ENCODE measurements at places on chromosomes 2 and 18.

DNA sequence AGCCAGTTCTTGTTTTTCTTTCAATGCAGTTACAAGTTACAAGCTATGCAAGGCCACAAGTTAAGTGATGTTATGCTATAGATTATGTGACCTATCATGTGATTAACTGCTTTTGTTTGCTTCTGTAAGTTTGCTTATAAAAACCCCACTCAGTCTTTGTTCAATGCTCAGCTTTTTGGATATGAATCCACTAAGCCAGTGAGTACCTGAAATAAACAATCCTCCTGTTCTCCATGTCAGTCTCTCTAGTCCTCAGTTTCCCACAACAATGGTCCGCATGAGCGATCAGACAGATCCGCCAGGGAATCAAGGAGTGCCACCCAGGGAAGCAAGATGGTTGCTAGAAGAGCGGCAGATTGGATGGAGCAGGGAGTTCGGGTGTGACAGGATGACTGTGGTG lies 30.7 kb upstream of the ZNF236 start:
- no peak for DNase-seq

- no peak for DNase-seq
Measured at GRCh38 chr2:161088658-161089350, 71.4 kb upstream of the TANK start.

DNA sequence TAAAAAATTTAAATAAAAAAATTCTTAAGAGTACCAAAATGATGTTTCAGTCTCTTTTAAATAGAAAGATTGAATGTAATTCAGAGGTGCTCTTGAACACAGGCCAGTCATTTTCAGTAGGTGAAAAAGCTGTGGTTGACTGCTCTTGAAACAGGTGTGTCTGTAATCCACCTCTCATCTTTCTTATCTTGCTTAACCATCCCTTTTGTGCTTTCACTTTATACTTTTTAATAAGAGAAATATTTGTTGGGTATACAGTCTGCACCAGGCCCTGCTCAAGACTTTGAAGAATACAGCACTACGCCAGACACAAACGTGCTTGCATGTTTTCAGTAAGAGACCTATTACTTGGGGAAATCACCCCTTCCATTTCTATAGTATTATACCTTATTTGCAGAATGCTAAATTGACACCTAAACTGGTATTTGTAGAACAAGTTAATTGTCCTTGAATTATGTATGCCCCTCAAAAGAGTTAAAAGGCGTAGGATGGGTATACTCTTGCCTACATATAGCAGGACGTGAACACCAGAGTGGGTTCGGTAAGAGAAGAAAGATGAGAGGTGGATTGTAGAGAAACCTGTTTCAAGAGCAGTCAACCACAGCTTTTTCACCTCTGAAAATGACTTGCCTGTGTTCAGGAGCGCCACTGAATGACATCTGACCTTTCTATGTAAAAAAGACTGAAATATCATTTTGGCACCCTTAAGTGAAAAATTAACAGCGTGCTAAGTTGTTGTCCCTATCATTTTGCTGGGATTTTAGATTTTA lies 4.0 kb upstream of the RTN4 start:
- DNase-seq: no peak

- DNase-seq: no peak
Measured at GRCh38 chr2:29718076-29718686, 203.2 kb downstream of the ALK start.

- no peak for DNase-seq
Measured at GRCh38 chr2:211930331-211930730, 608.3 kb downstream of the ERBB4 start.

DNA sequence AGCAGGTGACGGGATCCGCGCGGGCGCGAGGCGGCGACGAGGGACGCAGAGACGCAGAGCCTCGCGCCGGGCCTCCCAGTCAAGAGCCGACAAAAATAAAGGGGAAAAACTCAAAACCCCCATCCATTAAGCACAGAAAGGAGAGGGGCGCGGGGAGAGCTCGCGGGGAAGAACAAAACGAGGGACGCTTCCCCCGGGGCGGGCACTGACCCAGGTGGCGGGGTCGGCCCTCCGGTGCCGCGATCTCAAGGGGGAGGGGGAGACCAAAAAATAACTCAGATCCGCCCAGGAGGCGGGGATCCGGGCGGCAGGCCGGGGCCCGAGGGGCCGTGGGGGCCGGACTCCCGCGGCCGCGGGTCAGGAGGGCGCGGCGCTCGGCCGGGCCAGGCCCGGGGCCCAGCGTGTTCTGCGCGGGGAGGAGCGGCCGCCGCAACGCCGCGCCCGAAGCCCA lies 597 bp downstream of the RNF103 start:
- no peak for DNase-seq

All from EH (cell line).